Stimulated activated CD4-positive, alpha-beta T cell treated with anti-CD3 and anti-CD28 coated beads, Interleukin-4, amount 100 ng/mL, for 1 hour (primary cell): ENCODE measurements at places on chromosomes 7 and 10.

DNA sequence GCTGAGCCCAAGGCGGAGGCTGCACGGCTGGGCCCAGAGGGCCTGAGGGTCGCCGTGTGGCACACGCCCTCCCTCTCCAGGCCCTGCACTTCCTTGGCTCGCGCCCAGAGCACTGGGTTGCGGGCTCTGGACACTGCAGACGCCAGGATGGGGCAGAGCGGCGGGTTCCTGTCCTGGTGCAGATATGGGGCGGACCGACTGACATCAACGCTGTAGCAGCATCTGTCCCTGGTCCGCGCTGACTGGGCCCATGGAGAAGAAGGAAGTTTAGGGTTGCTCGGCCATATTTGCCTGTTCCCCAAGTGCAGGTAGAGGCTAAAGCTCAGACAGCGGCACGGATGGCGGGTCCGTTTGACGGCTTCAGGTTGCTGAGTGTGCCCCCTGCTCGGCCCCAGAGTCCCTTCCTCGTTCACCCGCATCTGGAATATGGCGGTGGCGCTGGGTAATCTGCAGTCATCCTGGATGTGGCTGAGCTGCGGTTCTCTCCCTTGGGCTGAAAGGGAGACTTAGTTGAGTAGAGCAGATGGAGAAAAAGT, 116.1 kb downstream of the OR13A1 start:
- DNase-seq, result no peak

GRCh38 chr7:27802999-27803398, 63.0 kb downstream of the TAX1BP1 start:
- DNase-seq, result no peak

DNA sequence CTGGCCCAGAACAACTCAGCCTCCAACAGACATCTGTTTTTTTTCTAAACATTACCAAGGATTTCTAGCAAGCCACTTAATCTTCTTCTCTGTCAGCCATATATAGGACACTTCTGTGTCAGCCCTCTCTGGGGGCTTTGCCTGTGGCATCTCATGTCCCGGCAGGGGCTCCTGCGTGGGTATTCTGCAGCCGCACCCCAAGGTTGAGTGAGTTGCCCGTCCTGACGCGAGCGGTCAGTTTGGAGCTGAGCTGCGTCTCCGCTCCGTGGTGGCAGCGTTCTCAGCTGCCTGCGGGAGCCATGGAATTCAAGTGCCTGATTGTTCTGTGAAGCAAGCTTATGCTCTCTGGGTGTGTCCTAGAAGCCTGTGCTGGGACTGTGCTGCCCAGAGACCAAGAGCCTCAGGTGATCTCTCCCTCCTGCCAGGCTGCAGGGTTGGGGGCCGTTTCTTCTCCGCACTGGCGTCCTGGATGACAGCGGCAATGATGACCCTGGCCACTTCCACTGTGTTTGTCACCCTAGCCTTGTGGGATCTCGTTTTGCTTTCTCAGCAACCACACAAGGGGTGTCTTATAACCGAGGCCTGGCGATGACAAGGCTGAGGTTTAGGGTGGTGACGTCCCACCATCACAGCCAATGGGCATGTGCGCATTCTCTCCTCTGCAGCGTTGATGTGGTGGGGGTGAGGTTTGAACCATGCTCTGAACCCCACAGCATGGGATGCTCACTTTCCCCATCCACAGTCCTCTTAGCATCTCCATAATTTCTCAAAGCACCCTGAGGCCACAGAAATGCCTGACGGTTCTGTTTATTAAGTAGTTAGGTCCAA, 612.6 kb upstream of the FOXK1 start:
- DNase-seq, result no peak

DNA sequence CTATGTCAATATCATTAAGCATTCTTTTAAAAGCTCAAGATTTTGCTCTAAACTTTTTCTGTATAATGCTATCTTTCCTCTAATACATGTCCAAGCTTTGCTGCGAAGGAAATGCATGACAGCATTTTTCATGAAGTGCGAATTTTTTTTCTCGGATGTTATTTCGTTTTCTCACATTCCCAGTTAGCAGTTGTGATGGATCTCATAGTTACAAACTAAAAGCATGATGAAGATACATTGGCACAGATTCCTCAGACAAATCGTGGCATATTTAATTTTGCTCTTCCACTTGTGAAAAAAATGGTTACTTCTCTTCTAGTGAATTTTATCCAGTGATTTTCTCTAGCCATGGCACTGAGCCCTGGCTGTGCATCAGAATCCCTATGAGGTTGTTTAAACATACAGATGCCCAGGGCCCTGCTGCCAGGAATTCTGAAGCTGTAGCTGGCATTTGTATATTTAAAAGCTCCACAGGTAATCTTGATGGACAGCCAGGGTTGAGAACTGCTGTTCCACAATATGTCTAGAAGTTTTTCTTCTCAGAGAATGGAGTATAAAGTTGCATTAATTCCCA, 299.8 kb upstream of the NEBL start:
- no peak for DNase-seq

- no peak for DNase-seq
Measured at GRCh38 chr7:103524042-103524907, 78.3 kb upstream of the SLC26A5 start.

DNA sequence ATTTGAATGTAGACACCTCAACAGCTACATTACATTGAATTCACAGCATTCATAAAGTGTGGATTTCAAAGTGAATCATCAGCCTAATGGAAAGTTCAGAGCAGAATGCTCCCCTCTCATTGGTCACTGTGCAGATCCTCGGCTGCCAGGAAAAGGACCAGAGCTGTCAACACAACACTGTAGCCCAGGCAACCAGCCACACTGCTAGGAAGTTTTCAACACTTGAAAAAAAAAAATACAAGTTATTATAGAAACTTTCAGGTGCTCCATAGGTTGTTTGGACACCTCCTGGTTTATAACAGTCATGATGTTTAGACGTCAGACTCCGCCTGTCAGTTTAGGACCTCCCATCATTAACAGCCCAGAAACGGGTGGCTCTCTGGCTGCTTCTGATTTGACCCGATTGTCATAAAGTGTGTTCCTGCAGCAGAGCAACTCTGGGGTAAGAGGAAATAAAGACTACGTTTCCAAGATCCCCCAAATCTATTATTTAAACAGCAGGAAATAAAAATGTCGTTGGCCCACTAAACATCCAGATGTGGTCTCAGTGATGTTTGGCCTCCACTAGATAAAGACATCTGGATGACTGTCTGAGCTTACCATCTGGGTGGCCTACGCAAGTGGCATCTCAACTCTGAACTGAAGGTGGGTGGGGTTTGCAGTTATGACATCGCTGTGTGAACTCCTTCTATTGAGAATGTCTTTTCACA, 117.4 kb downstream of the CABCOCO1 start:
- DNase-seq, result no peak

DNA sequence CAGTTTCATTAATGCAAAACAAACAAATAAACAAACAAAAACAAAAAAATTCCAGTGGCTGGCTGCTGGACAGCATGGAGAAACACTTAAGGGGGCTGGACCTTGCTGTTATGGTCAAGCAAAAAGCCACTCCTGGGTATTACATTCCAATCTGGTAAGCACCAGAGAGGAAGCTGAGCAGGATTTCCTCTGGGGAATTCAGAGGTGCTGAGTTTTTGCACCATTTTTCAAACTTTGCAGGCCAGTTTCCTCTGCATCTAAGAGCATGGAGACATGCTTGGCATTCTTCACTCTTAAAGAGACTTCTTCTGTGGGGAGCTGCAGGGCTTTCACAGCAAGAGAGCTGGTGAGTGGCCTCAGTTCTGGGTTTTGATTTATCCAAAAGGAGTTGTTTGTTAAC, 84.5 kb downstream of the FZD1 start:
- DNase-seq, result no peak

- no peak for DNase-seq
Measured at GRCh38 chr7:17371671-17372524, 73.4 kb downstream of the AHR start.

DNA sequence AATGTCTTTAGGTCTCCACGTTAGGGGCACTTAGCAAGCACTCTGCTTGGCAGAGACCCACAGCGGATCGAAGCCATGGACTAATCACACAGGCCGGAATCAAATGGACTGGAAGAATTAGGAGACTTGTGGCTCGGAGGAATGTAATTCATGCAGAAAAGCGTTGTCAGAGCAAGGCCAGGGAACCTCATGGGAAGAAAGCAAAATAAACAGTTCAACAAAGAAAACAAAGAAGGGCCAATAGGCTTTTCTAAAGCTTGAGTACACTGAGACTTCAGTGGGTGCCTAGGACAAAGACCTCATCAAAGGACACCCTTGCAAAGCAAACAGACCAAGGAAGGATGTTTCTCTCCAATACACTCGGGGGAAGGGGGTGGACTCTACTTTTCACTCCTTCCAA, 171.1 kb downstream of the GLI3 start:
- DNase-seq, result no peak

GRCh38 chr7:16930946-16931345, 49.2 kb upstream of the AGR3 start:
- no peak for DNase-seq

- no peak for DNase-seq
Measured at GRCh38 chr10:126639084-126639483, 31.4 kb downstream of the C10orf90 start.
